ENCODE measurements at places on chromosomes 16 and 17. TPM values are rescaled to one million over a fixed set of nuclear protein-coding genes. Genes with fewer than 3 reads are reported as not detected.

DNA sequence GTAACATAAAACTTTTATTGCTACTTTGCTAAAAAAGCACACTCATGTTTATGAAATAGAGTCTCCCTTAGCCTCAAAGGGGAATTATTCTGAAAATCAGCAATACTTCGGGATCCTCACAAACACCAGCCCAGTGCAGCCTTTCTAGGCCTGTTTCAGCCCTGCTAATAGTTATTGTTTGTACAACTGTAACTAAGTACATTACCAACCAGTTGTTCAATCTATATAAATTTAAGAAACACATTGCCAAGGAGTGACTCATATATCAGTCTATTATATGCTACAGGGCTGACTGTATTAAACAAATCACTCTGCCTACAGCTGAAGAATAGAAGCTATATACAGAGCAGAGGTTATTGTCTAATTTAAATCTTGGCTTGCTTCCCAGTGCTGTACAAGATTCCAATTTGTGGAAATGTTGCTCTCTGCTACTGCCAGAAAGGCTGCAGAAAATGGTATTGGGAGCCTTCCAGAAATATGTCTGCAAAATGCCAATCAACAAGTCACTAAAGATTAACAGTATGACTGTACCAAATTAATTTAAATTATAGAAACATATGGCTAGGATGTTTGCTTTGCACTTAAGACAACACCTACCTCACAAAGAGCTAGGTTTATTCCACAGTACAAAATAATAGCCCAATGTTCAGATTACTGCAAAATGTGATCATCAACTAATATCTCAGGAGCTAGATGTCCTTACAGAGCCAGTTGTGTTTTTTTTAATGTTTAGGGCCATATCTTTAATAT, 49.7 kb downstream of the TOX3 start:
- no peaks in the 10 kb centered on the region for H3K4me1 ChIP-seq
- H3K27ac ChIP-seq = no peak overlapping the region
- no peak overlapping the region for H3K4me3 ChIP-seq
- no peaks in the 10 kb centered on the region for H3K36me3 ChIP-seq
- no peaks in the 10 kb centered on the region for H3K27me3 ChIP-seq

- no peak for DNase-seq
- H3K36me3 ChIP-seq = peaks cover 5% of the 10 kb centered on the region
- no peaks in the 10 kb centered on the region for H3K27me3 ChIP-seq
- peak within 1 kb of the TSS; percentile 80 for H3K4me3 ChIP-seq
- peaks cover 19% of the 10 kb centered on the region for H3K4me1 ChIP-seq
- peak within 1 kb of the TSS; percentile 77 for H3K27ac ChIP-seq
These were observed at the start of gene KATNB1 for GRCh38 chr16:57735755-57736418. KATNB1 (plus strand) TSS chr16:57735770; CDS start chr16:57737244, 1,474 bp downstream.

GRCh38 chr17:82171750-82172375, 40.8 kb downstream of the CCDC57 start:
- no peaks in the 10 kb centered on the region for H3K4me1 ChIP-seq
- H3K27me3 ChIP-seq = no peaks in the 10 kb centered on the region
- H3K27ac ChIP-seq = no peak overlapping the region
- DNase-seq = no peak
- H3K36me3 ChIP-seq = peaks cover 35% of the 10 kb centered on the region
- H3K4me3 ChIP-seq = no peak overlapping the region

The CORO1A gene
- total RNA-seq = 312 TPM

Measured in thymus (tissue), 14 donors.